ENCODE measurements at places on chromosomes 7 and 10.
A peak's percentile ranks its signal among the peaks of the same experiment; 100 is the strongest.

GRCh38 chr10:71210542-71210871 lies 1.9 kb upstream of the UNC5B start:
- no peak for DNase-seq

DNA sequence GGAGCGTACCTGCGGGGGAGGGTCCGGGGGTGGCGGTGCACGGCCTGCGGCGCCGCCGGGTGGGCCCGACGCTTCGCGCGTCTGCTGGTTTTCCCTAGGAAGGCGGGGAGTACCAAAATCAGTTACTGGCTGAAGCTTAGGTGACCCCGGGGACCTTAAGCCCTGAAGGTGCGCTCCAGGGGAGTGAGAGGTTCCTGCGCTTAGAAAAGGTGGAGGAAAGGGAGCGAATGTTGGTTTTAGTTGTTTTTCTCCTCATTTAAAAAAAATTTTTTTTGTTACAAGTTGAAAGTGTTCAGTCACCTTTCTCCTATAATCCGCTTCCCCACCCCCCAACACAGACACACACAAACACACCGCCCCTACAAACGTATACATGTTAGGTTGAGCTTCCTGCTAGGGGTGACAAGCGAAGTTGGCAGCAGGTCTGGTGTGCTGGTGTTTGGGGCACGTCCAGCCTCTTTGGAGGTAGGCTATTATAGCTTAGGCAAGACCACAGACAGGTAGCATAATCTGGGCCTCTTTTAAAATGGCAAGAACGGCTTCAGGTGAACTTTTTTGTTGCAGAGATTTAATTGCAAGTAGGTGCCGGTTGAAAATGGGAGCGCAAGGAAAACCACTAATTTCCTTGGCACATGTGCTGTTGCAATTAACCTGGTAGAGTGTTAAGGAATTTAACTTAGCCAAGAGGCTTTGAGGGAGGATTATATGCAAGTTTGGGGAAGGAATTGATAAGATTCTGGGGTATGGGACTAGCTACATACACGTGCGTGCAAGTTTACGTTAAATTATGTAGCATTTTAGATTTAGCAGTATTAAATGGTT lies 945 bp downstream of the ADD3 start:
- DNase-seq: peak; percentile 33

DNA sequence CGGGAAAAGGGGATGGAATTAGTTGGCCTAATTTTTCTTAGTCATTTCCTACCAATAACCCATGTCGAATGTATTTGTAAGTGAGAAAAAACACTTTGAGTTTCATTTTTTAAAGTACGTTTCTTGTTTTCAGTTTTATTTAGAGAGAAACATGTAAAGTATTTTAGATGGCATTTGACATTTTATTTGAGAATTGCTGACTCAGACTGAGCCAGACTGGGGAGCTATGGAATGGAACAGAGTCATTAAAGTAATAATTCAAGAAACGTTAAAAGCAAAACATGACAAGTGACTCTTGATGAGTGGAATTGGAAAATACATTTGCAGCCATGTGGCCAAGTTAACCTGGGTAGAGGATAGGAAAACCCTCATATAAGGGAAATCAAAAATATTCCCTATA lies 286.1 kb upstream of the NPSR1 start:
- DNase-seq: no peak

GRCh38 chr7:133040674-133041073 lies 41.2 kb downstream of the CHCHD3 start:
- no peak for DNase-seq

GRCh38 chr10:62457598-62457997 lies 83.4 kb downstream of the ZNF365 start:
- DNase-seq: no peak

GRCh38 chr7:134622303-134622995 lies 24.2 kb upstream of the BPGM start:
- DNase-seq: no peak

- DNase-seq: no peak
Observed at GRCh38 chr10:21273400-21273968, 252.0 kb downstream of the SKIDA1 start.

Measured in stimulated activated CD8-positive, alpha-beta memory T cell treated with anti-CD3 and anti-CD28 coated beads, Interleukin-7, amount 100 ng/mL, for 48 hours (primary cell).